Vagina (tissue), 2 donors: ENCODE measurements at places on chromosomes 12 and 14. TPM values are rescaled to one million over a fixed set of nuclear protein-coding genes. Genes with fewer than 3 reads are reported as not detected.

The RNFT2 gene
- total RNA-seq, result 6.4 TPM

- no peak for DNase-seq
These were observed 391.9 kb downstream of the RMST start for GRCh38 chr12:97854477-97854876.

- no peak for DNase-seq
These were observed 1.8 kb downstream of the FLRT2 start for GRCh38 chr14:85531587-85532373.

- no peak for DNase-seq
These were observed 11.6 kb downstream of the STX2 start for GRCh38 chr12:130827432-130827831.

The TNS2 gene
- 235 TPM for total RNA-seq

The SCFD1 gene
- total RNA-seq, result 40.8 TPM
